Panc1 (cell line): ENCODE measurements at places on chromosomes 11 and 22. TPM values are rescaled to one million over a fixed set of nuclear protein-coding genes. Genes with fewer than 3 reads are reported as not detected.

GRCh38 chr11:2271327-2272227, 1.2 kb upstream of the ASCL2 start:
- DNase-seq, result no peak

DNA sequence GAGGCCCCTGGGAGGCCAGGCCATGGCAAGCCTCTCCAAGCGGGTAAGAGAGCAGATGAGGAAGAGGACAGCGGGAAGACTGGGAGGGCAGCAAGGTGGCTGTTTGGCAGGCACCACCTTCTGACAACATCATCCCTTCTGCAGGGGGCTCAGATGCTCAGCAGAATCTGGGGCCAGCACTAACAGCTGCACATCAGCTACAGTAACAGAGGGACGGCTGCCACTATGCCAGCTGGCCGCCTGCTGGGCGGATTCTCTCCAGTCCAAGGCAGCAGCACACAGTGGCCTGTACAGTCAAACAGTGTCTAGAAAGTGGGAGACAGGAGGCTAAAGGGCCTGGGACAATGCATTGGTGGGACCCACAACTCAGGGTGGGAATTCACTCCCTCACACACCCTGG, 10.7 kb upstream of the TXN2 start:
- DNase-seq, result no peak

DNA sequence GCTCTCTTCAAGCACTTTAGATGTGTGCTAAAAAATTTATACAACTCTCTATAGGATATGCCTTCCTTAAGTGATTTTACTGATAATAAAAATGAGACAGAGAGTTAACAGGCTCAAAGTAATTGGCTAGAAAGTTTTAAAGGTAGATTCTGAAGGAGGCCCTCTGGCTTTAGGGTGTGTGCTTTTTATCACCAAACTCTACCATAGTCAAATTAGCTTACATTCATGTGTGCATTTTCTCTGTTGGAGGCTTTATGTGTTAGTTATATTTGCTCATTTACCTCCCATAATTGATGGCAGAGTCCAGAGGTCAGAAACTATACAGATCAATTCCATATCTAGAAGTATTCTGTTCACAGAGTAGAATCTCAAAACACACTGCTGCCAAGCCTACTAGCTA, 317.5 kb downstream of the JRKL start:
- DNase-seq, result no peak

MAPK12 gene
- total RNA-seq, result 74.6 TPM

DNA sequence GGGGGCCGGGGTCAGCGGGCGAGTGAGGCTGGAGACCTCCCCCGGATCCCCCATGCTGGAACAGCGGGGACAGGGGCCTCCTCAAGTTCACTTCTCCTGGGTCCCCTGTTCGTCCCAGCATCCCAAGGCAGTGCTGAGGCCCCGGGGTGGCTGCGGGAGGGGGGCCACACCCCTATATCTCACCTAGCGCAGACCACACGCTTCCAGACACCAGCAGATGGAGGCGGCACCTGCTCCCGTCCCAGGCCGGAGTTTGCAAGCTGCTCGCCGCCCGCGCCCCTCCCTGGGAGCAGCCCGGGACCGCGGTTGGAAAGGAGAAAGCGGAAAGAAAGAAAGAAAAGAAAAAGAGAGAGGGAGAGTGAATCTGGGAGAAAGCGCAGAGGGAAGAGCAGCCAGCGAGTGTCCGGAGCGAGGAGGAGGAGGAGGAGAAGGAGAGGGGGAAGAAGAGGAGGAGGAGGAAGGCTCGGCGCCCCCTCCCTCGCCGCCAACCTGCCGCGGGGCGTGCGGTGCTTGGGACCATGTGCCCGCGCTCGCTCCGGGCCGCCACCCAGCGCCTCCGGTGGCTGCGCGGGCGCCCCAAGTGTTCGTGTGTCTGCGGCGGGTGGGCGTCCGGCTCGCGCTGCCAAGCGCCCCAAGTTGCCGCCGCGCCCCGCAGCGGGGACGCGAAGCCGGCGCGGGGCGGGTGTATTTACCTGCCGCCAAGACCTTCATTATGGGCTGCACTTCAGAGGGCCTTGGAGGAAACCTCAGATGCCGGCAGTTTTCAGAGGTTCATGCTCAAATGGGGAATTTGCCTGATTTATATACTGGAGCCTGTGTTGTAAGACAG, at the start of gene LIF:
Gene LIF (minus strand): TSS at position 775 of the 829 bp plus-strand sequence. CDS start 64 bp downstream, at position 711.
- no peak for DNase-seq

DNA sequence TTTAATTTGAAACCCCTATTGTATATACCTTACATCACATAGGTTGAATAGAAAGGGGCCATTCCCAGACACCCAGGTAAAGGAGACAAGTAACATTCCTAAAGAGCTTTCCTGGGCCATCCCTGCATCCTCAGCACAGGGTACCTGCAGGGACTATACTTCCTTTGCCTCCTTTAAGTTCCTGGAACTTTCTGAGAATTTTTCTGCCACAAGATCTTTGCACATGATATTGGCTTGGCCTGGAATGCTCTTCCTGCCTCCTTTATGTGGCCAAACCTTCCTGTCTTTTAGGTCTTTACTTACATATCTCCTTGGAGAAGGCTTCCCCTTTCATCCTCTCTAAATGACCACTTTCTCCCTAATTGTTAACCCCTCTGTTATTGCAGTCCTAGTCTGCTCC, 7.9 kb upstream of the AMOTL1 start:
- DNase-seq, result no peak

DNA sequence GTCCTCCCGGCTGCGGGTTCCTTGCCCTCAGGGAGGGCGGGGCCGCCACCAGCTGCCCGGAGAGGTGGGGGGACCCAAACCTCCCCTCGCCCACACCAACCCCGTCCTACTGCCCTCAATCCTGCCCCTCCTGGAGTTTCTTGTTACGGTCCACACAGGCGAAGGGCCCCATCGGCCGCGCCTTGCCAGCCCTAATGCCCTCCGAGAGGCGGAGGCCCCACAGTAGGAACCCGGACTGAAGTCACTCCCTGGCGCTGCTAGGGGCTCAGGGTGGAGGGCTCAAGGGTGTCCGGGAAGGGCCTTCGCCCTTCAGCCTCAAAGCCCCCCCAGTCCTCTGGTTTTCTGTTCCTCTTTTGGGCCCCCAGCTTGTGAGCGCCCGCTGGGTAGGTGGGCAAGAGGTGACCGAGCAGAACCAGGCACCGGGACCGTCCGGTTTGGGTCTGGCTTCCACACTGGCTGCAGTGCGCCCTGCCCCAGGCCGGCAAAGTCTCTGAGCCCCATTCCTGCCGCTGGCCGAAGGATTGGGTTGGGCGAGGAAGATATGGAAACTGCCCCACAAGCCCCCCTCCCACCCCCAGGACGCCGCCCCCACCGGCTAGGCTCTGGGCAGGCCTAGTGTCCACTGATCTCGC, 24.5 kb downstream of the DUSP8 start:
- no peak for DNase-seq

KCNJ1 gene
- not detected for total RNA-seq

- no peak for DNase-seq
Measured at GRCh38 chr22:46002757-46003270, 25.9 kb upstream of the WNT7B start.

DNA sequence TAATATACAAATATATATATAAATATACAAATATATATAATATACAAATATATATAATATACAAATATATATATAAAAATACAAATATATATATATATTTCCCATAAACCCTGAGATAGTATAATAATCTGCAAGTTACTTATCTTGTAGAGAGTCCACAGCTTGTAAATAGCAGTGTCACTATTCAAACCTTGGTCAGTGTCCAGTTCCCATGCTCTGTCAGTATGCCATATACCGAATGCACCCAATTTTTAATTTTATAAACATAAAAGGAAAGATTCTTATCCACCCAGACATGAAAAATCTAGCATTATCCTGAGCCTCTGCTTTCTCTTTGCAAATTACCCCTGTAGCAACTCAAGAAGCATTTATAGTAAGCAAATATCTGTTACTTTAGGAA, 21.6 kb upstream of the CTSC start:
- no peak for DNase-seq

DNA sequence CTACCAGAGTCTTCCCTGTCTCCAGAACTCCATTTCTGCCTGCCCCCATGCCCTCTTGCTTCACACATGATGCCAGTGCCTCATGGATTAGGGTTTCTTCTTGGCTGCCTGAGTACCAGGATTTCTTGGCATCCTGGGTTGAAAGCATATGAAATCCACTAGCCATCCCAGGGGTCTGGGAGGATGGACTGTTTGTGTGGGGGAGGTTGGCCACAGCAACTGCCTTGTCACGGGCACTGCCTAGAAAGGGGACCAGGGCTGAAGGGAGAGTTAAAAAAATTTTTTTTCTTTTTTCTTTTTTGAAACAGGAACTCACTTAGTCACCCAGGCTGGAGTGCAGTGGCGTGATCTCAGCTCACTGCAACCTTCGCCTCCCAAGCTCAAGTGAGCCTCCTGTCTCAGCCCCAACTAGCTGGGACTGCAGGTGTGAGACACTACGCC, 4.2 kb downstream of the USP35 start:
- DNase-seq, result no peak

GNG3 gene
- not detected for total RNA-seq

DNA sequence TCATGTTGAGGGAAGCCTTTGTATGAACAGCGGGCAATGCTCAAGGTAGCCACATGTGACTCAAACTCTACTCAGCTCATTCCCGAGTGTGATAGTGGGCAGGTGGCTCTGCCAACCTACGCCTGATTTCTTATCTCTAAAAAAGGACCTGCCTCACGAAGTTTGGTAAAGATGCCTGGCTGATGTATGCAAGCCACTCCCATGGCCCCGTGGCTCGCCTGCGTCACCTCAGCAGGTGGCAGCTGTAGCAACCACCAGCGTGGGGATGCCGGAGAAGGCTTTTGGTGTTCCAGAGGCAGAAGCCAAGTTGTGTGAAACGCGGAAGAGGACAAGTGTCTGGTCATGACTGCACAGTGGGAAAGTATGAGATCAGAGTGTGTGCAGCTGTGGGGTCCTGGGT, 5.4 kb downstream of the FADS2 start:
- no peak for DNase-seq
